ENCODE measurements at places on chromosomes 13 and 19. TPM values are rescaled to one million over a fixed set of nuclear protein-coding genes. Genes with fewer than 3 reads are reported as not detected.
A peak's percentile ranks its signal among the peaks of the same experiment; 100 is the strongest.

GRCh38 chr19:8638078-8638619, 7.7 kb downstream of the NFILZ start:
- peak; percentile 85 for DNase-seq

- no peak for DNase-seq
Measured at GRCh38 chr19:18233224-18233825, 7.1 kb upstream of the PDE4C start.

DNA sequence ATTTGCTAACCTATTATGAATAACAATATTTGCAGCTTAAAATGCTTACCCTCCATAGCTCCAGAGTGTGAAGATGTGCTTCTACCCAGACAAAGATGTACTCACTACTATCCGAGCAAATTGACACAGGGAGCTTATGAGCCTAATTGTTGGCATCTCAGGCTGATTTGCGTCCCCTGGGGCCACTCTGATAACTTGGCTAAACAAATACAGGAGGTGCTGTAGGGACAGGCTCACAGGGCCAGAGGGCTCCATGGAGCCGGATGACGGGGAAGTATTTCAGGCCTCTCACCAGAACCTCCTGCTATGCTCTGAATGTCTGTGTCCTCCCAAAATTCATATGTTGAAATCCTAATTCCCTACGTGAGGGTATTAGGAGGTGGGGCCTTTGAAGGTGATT, 26.7 kb upstream of the C19orf12 start:
- DNase-seq, result no peak

DNA sequence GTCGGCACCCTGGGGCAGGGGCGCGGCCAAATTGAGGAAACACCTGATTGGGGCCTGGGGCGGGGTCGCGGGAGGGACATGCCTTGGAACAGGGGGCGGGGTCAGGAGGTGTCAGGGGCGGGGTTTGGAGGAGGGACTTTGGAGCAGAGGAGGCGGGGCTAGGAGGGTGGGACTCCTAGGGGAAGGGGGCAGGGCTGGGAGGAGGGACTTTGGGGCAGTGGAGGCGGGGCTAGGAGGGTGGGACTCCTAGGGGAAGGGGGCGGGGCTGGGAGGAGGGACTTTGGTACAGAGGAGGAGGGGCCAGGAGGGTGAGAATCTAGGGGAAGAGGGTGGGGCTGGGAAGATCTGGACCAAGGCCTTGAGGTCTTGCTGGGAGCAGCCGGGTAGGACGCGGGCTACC, 21.9 kb downstream of the GRIN2D start:
- DNase-seq, result peak; percentile 86

GRCh38 chr13:106567474-106568298, at the start of gene ARGLU1:
ARGLU1 (minus strand) TSS chr13:106568137; CDS start chr13:106567919, 218 bp downstream.
- peak; percentile 98 for DNase-seq

ENOX1 gene
- 6.6 TPM for total RNA-seq

Measured in cardiac septum (tissue), 1 donor.